ENCODE measurements at places on chromosomes 6 and 20.

GRCh38 chr20:5393218-5393870, 76.6 kb upstream of the PROKR2 start:
- no peak for DNase-seq

DNA sequence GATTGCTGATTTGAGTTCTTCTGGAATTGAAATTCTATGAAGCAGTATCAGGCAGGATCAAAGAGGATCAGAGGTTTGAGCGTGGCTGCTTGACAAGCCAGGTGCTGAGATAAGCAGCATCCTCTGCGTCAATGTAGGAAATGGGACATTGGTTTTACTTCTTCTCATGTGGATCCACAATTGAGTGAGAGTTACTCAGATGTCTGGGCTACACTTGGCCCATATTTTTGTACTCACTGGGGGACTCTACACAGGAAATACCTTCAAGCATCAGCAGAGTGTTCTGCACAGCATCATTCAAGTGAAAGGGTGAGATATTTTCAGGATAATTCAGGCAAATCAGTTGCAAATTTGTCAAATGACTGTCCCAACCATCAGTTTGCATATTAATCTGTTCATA, 613.9 kb upstream of the ARID1B start:
- DNase-seq = no peak

DNA sequence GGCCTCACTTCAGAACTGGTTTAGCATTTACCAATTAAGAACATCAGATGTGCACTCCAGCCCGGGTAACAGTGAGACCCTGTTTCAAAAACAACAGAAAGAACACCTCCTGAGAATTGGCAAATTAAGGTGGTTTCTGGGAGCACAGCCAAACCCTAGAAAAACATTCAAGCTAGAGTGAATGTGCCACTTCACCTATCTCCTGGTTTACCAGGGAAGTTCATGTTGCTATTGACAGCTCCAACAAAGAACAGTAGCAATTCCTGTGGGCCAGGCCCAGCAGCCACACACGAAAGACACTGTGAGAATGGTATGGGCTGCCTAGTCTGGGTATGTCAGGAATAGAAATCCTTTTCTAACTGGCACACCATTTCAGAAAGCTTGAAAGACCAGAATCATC, 4.9 kb downstream of the POLR1C start:
- no peak for DNase-seq

DNA sequence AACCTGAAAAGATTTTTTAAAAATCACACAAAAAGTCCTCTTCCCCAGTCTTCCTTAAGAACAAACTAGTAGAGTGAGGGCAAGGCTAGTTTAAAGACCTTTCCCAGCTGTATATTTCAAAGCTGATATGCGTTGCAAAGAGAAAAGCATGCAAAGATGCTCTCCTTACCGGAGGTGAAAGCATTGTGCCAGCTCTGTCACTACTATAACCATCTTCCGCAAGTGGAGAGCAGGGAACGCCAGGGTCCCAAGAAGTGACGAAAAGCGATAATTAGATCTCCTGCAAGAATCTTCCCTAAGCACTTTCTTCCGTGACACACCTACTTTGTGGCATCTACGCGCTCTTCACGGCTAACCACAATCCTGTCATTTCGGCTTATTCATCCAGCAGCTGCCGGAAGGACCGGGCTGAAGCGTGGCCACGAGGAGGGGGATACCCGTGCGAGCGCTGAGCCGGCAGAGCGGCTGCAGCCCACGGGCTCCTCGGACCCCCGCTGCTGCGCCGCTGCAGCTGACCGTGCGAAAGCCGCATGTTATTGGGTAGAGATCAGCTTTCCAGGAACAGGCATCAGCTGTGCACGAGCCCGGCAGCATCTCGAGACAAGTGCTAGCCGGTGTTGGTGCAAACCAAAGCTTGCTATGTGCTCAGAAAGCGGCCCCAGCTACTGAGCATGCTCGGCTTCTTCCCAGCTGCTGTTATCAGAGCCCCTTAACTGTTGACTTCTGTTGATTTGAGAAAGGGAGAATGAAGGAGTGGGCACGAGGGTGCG, 57.2 kb upstream of the ARHGAP18 start:
- DNase-seq = peak; percentile 33

DNA sequence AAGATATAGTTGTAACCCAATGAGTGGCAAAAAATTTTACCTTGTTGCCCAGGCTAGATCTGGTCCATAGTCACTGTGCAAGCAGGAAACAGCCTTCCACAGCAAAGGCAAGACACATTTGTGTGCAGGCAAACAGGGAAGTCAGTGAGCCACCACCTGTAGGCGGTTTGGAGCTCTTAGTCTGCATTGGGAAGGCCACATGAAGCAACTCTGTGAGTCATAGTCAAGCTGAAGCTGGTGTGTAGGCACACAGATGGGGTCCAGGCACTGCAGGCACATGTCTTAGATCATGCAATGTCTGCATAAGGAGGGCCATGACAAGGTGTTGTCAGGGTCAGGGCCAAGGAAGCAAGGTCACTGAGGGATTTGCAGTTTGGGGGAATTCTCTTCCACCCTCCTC, 543.2 kb upstream of the EPHA7 start:
- DNase-seq = no peak

DNA sequence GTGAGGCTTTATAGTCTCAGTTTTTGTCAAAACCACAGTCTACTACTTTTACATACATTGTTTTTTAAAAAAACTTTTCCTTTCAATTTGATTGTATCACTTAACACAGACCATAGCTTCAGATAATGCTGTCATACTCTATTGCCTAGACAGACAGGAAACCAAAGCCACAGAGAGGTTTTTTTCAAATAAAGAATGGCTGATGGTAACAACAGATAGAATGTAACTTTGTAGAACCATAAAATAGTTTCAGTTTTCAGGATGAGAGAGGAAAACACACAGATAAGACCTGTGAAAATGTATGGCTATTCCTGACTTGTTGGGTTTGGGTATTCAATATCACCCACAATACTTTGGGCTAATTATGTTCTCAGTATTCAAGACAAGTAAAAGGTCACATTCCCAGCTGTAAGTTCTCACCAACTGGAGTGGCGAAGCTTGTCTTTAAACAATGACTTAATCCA, 94.0 kb downstream of the ADGRG6 start:
- no peak for DNase-seq

DNA sequence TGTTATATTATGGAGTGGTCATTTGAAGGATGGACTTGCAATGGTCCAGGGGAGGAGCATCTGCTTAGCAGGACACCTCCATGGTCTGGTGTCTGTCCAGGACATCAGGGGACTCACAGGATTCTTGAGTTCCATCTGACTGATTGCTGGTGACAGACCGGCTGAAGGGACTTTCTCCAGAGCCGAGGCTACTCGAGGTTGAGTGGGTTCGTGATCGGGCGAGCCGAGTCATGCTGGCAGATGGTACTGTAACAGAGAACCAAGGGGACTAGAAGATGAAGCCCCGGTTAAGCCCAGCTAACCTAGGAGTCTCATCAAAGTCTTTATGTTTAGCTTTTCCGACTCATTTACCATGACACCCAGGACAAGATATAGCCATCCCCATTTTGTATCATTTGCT, 7.5 kb upstream of the SLA2 start:
- DNase-seq = no peak

- DNase-seq = no peak
These were observed 95.4 kb downstream of the MKKS start for GRCh38 chr20:10338426-10339180.

DNA sequence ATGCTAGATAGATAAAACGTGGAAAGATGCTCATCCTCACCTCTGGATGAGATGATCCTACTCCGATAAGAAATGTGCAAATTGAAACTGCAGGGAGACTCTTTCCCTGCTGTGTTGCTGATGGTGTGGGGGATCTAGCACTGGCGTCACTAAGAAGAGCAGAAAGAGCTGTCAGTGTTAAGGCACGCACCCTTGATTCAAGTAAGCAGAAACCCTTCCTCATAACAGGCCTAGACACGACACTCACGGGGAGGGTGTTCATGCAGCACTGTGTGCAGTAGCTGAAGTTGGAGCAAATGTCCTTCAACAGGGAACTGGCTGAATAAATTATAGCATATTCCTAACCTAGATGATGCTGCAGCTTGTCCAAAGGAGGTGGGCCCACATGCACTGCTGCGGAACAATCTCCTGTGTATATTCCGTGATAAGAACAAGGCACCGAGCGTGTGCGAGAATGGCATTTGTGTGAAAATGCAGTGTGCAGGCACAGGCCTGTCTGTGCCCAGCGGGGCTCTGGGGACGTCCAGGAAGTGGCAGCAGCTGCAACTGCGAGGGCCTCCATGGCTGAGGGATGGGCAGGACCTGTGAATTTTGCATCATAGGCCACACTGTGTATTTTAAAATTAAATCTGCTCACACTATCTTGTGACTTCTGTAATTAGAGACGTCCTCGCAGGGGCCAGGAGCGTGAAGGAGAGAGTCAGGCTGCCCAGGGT, 64.0 kb downstream of the TCP11 start:
- no peak for DNase-seq

- DNase-seq = no peak
These were observed 631.1 kb downstream of the COL12A1 start for GRCh38 chr6:74574794-74575193.

DNA sequence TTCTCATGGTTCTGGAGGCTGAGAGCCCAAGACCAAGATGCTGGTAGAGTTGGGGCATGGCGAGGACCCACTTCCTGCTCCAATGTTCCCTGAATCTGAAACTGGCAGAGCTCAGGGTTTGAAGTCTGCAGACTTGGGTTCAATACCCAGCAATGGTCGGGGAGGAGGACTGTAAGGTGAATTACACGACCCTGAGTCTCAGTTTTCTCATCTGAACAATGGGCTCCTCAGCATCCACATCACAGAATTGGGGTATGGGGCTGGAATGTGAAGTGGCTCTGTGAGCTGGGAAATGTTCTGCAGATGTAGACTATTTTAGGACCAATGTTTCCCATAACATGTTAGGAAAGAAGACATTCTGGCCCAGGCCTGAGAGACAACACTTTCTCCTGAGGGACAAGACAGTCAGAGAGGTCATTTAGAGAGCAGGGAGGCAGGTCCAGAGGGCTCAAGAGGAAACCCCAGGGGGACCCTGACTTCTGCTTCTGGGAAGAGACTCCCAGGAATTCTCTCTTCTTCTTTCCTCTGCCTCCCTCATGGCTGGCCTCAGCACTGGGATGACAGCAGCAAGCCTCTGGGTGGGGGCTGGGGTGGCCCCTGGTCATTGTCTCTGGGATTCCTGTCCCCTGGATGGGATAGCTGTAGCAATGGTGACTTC, 141.3 kb upstream of the PMEPA1 start:
- no peak for DNase-seq

All from neural crest cell (in vitro differentiated cells).